Activated naive CD4-positive, alpha-beta T cell treated with anti-CD3 and anti-CD28 coated beads, Interleukin-2, amount 50 U/mL, for 16 hours (primary cell): ENCODE measurements at places on chromosomes 3 and 15.

- no peak for DNase-seq
Measured at GRCh38 chr3:180693656-180694055, 14.4 kb upstream of the CCDC39 start.

- no peak for DNase-seq
Measured at GRCh38 chr3:29465836-29466235, 185.0 kb downstream of the RBMS3 start.

DNA sequence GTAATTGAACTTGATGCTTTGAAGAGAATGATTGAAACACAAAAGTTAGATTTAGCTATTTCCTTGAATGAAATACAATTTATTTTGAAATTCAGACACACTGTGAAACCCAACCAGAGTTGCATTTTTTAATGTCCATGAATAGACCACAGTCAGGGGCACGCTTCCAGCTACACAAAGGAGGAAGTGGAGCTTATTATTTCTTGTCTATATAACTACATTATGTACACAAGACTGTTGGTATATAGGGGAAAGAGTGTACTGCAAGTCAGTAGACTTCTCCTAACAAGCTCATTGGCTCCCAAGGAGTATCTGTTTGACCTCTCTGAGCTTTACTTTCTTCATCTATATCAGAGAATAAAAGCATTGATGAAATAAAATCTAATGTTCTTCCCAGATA is 326.2 kb downstream of the RYR3 start:
- no peak for DNase-seq

DNA sequence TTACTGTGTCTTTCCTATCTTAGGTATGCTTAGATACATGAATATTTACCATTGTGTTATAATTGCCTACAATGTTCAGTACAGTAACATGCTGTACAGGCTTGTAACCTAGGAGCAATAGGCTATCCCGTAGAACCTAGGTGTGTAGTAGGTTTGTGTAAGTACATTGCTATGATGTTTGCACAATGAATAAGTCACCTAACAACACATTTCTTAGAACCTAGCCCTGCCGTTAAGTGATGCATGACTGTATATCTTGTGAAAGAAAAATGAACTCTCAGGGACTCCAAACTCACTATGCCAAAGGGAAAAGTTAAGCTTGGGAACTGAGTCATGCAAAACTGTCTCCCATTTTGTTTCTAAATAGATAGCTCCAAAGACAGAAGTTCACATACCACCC is 91.5 kb upstream of the ACP3 start:
- DNase-seq, result no peak

GRCh38 chr3:79368403-79368802 is 399.4 kb downstream of the ROBO1 start:
- no peak for DNase-seq

- no peak for DNase-seq
Measured at GRCh38 chr3:158519776-158520175, 51.2 kb upstream of the MLF1 start.

DNA sequence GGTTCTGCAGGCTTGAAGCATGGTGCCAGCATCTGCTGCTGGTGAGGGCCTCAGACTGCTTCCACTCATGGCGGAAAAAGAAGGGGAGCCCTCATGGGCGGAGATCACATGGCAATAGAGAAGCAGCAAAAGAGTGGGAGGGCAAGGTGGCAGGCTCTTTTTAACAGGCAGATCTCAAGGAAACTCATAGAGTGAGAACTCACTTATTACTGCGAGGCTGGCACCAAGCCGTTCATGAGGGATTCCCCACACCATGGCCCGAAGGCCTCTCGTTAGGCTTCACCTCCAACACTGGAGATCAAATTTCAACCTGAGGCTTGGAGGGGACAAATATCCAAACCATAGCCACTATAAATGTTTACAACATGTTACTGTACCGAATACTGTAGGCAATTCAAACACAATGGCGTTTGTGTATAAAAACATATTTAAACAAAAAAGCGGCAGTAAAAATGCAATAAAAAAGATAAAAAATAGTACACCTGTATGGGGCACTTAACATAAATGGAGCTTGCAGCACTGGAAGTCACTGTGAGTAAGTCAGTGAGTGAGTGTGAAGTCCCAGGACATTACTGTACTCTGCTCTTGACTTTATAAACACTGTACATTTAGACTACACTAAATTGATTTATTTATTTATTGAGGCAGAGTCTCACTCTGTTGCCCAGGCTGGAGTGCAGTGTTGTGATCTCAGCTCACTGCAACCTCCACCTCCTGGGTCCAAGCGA is 18.8 kb upstream of the MOBP start:
- DNase-seq, result no peak

DNA sequence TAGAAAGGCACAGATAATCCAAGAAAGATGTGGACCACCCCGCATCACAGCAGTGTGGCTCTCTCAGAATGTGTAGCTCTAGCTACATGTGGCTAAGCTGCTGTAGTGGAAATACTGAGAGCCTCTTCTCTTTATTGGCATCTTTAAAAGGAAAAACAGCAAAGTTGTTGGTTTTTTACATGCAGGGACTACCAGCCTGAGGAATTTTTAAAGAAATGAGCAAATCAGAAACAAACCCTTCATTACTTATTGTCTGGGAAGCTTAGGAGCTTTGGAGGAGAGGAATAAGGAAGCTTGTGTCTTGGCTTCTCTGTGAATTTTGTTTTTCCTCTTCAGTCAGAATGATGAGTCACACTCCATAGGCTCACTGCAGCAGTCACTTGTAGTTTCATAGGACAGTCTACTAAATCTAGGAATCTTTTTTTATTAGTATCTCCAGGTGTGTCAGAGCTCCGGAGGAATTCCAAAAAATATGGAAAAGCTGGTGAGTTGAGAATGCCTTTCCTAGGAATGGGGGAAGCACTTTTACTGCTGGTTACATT is 27.5 kb downstream of the POLG start:
- no peak for DNase-seq

- no peak for DNase-seq
Measured at GRCh38 chr3:179018808-179019207, 52.8 kb downstream of the ZMAT3 start.

GRCh38 chr15:69679623-69680228 is 227.1 kb downstream of the RPLP1 start:
- no peak for DNase-seq

DNA sequence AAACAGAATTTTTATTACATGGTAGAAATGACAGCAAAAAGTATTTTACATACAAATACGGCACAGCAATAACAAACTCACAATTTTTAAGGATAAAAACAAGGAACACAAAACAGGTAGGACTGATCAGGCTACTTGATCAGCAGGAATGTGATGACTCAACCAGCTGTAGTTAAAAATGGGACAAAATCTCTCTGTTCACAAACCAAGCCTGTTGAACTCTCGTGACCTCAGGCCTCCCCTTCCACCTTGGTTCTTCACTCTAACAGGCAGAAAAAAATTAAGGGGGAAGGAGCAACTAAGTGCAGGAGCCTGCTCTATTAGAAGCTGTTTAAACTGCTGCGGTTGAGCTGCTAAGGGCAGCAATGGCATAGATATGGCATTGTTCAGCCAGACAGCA is 18.7 kb downstream of the FBXL22 start:
- DNase-seq, result no peak
